CD4-positive, alpha-beta memory T cell (primary cell): ENCODE measurements at places on chromosomes 1 and 21.

DNA sequence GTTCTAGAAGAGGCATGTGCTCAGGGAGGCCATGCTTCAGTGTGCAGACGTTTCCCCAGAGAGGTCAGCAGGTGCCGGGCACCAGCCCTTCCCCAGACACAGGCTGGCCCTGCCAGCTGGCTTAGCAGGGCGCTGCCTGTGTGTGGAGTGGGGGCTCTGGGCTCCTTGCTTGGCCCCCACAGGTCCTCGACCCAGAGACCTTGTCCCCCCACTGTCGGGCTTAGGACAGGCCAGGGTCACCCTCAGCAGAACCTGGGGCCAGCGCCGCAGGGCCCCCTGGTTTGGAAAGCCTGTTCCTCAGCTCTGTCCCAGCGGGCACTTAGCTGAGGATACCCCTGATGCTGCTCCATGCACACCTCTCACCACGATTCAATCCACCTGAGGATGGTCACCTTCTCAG is 172.3 kb upstream of the ARHGEF16 start:
- no peak for DNase-seq

DNA sequence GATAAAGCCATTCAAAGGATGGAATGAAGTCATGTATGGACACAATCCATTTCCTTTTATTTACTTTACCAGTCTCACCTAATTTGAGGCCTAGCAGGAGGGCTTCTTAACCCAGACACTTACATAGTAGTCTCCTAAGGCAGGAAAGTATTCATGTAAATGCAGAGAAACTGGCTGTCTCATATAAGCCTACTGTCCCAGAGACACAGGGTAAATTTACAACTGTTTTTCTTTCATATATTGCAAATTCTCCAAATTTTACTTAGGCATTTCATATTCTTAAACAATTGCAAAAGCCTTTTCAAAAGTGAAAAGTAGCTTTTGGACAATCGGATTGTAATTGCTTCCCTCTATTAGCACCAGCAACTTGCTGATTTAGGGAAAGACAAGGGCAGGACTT is 29.9 kb downstream of the SPAG17 start:
- no peak for DNase-seq

DNA sequence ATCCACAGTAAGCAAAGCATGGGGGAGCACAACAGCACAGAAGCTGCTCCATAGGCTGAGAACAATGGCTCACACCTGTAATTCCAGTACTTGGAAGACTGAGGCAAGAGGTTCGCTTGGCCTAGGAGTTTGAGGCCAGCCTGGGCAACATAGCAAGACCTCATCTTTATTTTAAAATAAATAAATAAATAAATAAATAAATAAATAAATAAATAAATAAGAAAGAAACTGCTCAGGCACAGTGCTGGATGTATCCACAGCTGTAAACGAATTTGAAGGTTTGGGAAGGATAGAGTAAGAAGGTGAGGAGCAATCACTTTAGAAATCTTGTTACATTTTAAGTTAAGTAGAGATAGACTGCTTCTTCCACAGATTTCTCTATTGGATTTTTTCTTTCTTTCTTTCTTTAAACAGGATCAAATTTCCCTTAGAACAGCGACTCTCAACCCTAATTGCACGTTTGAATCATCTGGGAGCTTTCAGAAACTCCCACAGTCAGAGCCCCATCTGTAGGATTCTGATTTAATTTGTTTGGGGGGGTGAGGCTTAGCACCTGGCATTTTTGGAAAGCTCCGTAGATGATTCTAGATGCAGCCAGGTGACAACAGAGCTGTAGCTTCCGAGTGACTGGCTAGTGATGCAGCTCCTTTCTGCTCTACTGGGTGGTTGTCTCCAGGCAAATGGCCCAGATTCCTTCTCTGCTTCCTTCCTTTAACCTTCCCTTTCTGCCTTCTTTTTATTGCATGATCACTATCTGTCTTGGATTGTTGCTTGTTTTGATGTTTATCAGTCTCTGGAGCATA is 53.5 kb downstream of the S1PR1 start:
- no peak for DNase-seq

DNA sequence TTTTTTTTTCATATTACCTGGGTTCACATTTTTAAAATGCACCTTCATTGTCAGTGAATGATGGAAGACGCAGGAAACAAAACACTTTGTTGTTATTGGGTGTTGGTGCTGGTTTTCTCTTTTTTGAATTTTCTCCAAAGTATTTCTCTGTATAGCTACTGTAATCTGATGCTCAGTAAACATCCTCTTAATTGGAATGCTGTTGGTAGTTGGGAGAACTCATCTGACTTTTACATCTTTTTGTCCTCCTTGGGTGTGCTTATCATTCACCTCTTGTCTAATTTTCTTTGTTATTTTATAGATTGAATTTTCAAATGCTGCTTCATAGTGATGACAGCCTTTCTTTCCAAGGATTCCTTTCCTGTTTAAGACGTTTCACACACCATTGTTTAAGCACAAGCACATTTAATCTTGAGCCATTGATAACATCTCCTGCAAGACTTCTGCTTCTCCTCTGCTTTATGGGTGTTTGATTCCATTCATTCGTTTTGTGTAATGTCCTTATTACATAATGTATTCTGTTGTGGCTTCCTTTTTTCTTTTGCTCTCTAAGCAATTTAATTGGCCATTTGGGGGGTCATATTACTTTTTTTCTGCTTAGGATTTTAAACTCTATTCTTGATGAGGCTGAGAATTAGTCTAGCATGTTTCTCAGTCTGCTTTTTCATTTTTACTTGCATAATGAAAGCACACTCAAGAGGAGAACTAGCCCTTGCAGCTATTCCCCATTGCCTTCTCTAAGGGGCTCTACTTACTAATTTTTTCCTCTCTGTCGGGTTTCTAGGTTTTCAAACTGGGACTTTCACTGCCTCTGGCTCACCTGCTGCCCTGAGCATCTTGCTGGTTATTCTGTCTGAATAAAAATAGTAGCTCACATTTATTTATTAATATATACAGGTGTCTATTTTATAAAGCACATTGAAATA is 42.0 kb upstream of the CD34 start:
- no peak for DNase-seq

DNA sequence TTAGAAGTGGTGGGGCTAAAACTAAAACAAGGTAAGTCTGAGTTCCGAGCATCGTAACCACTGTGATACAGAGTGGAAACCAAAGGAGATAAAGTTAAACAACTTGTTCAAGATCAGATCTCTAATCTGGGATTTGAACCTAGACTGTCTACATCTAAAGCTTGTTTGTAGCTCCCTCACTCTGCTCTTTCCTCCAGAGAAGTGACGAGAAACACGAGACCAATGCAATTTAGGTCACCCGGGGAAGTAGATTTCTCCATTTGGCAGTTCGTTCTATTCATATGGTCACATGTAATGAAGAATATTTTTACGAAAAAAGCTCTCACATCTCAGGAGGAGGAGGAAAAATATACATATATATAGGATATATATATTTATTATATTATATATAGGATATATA is 1.8 kb downstream of the ADORA3 start:
- no peak for DNase-seq

DNA sequence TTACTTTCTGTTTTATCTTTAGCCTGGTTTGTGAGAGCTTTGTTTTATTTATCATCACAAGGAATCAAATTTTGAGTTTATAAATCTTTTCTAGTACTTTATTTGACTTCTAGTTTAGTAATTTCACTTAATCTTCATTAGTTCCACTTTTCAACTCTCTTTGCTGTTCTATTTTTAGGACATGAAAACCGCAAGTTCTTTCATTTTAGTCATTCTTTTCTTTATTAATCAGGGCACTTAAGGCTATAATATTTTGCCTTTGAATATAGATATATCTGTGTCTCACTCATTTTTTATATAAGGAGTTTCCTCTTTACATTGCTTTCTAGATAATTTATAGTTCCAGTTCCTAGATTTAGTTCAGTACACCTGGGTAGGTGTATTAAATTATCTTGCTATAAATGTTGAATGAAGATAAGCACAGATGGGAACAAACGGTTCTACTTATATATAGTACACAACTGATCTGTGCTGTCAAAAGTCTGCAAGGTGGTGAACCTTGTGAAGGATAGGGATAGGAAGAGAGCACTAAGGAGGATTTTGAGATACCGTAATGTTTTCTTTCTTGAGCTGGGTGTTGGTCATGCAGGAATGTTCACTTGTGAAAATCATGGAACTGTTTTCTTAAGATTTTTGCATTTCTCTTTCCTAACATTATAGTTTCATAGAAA is 402.3 kb downstream of the RYR2 start:
- DNase-seq, result no peak
